ENCODE measurements at places on chromosomes 6 and 20. TPM values are rescaled to one million over a fixed set of nuclear protein-coding genes. Genes with fewer than 3 reads are reported as not detected.

The MOG gene
- total RNA-seq, result not detected

The RCAN2 gene
- total RNA-seq, result 0.05 TPM

The TNFAIP3 gene
- total RNA-seq, result 15.0 TPM

The IRF4 gene
- total RNA-seq, result 0.72 TPM

The NFATC2 gene
- 10.6 TPM for total RNA-seq

The DAAM2 gene
- total RNA-seq, result not detected

The DEFB132 gene
- 0.10 TPM for total RNA-seq

The ADGRG6 gene
- 259 TPM for total RNA-seq

The POPDC3 gene
- total RNA-seq, result 29.2 TPM

- H3K27ac ChIP-seq, result no peak overlapping the region
- no peak for DNase-seq
- H3K4me1 ChIP-seq, result no peaks in the 10 kb centered on the region
- H3K36me3 ChIP-seq, result no peaks in the 10 kb centered on the region
- H3K27me3 ChIP-seq, result no peaks in the 10 kb centered on the region
Observed at GRCh38 chr6:4636191-4636880, 139.9 kb upstream of the CDYL start.

DNA sequence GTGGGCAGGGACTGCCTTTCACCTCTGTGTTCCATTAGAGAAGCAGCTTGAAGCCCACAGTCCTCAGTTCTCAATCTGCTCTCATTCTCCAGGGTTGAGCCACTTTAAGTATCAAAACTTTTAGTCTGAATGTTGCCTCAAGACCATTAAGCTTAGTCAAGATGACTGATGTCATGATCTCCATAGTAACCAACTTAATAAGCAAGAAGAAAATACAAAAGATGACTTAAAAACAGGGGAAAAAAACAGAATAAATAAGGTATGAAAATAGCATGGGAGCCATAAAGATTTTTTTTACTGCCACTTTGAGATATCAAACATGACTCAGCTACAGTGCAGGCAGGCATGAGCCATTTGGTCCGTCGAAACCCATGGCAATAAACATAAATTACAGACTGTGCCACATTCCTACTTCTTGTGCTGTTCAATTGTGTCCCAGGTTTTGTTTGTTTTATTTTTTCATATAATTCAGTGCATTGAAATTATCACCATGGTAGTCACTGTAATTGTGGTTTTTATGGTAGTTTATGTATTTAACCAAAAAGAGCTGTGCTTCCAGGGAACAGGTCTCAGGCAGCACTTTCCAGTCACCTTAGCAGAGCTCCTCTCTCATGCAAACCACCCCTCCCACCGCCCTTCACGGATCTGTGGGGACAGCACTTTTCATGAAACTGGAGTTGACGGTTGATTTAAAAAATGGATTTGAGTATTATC, 156.5 kb upstream of the INSM1 start:
- no peaks in the 10 kb centered on the region for H3K36me3 ChIP-seq
- no peak overlapping the region for H3K4me3 ChIP-seq
- H3K27me3 ChIP-seq, result peaks cover 2% of the 10 kb centered on the region
- no peak for DNase-seq

DNA sequence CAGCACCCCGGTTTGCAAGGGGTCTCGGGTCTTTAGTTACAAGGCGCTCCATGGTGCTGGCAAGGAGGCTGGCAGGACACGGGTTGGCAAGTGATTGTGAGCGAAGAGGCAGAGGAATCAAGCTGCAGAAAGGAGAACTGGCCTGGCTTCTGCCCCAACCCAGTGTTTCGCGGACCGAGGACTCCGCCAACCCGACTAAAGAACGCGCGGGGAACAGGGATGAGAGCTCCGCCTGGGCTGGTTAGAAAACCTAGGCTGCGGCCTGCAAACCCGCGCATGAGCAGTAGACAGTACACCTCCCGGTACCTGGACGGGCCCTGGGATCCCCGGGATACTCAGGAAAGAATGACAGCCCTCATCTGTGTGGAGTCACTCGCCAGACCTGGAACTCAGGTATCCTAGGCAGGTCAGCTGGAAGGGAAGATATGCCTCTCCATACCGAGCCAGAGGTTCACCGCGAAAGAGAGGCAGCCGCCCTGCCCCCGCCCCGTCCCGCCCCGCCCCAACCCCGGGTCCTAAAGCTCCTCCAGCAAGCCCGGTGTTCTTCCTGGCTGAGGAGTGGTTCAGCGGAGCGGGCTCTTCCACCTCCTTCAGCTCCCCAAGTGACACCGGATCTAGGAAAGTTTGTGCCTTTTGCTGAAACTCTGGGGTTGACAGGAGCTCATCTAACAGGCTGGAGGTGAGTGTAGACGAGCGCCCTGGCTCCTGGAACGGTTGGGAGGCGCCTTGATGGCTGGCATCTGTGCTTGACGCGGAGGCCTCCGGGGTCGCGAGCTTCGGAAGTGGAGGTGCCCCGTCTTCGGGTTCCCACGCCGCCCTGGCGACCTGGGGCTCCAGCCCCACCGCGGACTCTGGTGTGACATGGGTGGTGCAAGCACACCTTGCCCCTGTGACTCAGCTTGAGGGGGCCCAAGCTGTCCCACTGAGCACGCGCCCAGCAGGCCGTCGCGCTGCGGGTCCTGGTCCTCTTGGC, 1847.3 kb upstream of the DEFB115 start:
- no peaks in the 10 kb centered on the region for H3K36me3 ChIP-seq
- no peak overlapping the region for H3K27ac ChIP-seq
- H3K4me3 ChIP-seq, result no peak overlapping the region
- no peaks in the 10 kb centered on the region for H3K4me1 ChIP-seq
- no peak for DNase-seq

DNA sequence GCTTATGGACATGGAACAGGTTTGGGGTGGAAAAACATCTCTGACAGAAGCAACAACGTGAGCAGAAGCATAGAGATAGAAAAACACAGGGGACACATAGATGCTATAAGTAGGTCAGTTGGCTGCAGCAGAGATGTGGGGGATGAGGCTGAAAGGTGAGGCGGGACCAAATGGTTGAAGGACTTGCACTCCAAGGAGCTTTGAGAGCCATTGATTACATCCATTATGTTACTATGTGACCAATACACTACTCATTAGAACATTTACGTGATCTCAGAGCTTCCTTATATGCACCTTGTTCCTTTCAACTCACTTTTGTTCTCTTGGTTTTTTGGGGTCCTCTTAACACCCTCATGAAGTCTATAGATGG, 47.9 kb upstream of the TTPAL start:
- H3K4me1 ChIP-seq, result no peaks in the 10 kb centered on the region
- H3K27ac ChIP-seq, result no peak overlapping the region
- no peaks in the 10 kb centered on the region for H3K36me3 ChIP-seq

DNA sequence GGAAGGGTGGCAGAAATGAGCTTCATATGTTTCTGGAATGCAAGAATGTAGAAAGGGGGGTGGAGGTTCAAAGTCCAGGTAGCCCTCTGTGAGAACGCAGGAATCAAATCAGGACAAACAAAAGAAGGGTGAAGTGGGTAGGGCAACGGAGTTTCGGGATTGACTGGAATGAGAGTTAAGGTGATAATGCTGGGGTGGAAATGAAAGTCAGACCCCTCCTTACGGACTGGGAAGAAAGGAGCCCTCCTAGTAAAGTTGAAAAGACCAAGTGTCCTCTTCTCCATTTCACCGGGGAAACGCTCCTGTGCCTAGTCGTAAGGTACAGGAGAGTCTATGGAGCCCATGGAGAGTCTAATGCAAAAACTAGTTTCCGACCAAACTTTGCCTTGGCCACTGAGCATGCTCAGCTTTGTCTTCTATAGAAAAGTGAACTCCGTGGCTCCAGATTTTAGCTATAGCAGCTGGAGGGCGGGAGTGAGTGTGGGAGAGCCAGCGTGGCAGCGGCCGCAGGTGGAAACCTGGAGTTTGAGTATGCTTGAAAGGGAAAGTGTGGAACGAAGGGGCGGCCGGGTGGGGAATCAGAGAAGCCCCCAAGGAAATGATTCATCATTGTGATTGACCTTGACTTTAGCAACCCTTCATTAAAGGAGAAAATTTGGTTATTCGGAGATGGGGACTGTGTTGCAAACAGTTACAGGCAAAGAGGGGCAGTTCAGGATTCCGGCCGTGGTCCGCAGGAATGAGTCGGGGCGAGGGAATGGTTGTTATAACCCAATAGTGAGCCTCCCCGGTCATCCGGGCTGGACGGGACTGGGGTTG, 1.3 kb upstream of the LRRC1 start:
- H3K27ac ChIP-seq, result peak overlapping the region; percentile 64
- peaks cover 19% of the 10 kb centered on the region for H3K4me1 ChIP-seq
- H3K27me3 ChIP-seq, result no peaks in the 10 kb centered on the region
- no peaks in the 10 kb centered on the region for H3K36me3 ChIP-seq
- peak overlapping the region; percentile 88 for H3K4me3 ChIP-seq

GRCh38 chr6:167579806-167580618, 246.7 kb upstream of the AFDN start:
- DNase-seq, result no peak
- H3K27me3 ChIP-seq, result no peaks in the 10 kb centered on the region
- H3K36me3 ChIP-seq, result no peaks in the 10 kb centered on the region
- no peak overlapping the region for H3K4me3 ChIP-seq

GRCh38 chr6:18207438-18207837, 52.2 kb downstream of the KDM1B start:
- no peaks in the 10 kb centered on the region for H3K4me1 ChIP-seq
- H3K4me3 ChIP-seq, result no peak overlapping the region
- H3K27me3 ChIP-seq, result no peaks in the 10 kb centered on the region
- H3K27ac ChIP-seq, result no peak overlapping the region
- no peaks in the 10 kb centered on the region for H3K36me3 ChIP-seq

- no peak overlapping the region for H3K4me3 ChIP-seq
- no peak for DNase-seq
- H3K36me3 ChIP-seq, result no peaks in the 10 kb centered on the region
- peaks cover 24% of the 10 kb centered on the region for H3K4me1 ChIP-seq
- peak overlapping the region; percentile 25 for H3K27ac ChIP-seq
Observed at GRCh38 chr20:36481380-36482043, 59.8 kb upstream of the MYL9 start.

- no peak for DNase-seq
- no peak overlapping the region for H3K27ac ChIP-seq
- no peaks in the 10 kb centered on the region for H3K27me3 ChIP-seq
- H3K4me1 ChIP-seq, result no peaks in the 10 kb centered on the region
- H3K4me3 ChIP-seq, result no peak overlapping the region
Observed at GRCh38 chr20:60091861-60092260, 133.6 kb downstream of the CDH26 start.

DNA sequence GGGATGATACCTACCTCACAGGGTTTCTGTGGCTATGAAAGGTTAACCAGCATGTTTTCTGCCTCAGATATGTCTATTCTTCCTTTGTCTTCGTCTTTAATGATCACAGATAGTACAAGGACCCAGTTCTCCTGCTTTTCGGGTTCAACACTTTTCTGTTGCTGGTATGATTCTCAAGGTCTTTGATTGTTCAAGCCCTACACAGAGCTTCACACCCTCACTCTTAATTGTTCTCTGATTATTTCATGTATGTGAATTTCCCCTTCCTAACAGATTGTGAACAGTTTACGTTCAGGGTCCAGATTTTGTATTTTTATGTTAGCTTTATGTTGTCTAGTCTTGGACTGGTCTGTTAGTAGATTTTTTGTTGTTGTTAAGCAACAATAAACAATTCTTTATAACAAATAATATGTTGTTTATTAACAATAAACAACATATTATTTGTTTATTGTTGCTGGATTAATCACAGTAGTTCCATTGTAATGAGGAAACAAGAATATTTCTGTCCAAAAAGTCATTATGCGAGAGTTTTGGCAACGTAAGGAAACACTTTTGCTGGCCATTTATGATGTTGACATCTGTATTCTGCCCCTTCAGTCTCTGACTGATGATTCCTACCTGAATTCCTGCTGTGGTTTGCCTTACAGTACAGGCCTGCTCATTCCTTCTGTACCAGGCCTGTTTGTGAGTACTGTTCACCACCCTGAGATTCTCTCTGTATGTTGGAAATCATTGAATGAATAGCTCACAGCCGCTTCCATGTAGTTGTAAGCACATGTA, 27.2 kb upstream of the TULP4 start:
- no peak overlapping the region for H3K4me3 ChIP-seq
- H3K27me3 ChIP-seq, result no peaks in the 10 kb centered on the region
- H3K36me3 ChIP-seq, result no peaks in the 10 kb centered on the region
- H3K27ac ChIP-seq, result no peak overlapping the region

DNA sequence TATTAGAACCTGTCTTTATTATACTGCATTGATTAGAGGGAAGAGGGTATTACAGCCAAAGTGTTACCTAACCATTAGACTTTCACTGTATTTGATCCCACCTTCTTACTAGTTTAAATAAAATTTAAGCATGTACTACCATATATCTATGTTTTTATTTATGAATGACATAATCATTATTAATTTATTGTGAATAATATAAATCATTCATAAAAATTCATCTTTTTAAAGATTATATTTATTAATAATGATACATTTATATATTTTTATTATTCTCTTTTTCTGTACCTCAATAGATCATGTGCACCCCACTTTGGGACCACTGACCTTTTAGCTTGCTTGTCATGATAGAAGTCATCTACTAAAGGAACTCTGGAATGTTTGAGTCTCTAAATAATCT, 223.5 kb upstream of the MARCKS start:
- H3K4me3 ChIP-seq, result no peak overlapping the region
- H3K27me3 ChIP-seq, result no peaks in the 10 kb centered on the region
- no peaks in the 10 kb centered on the region for H3K36me3 ChIP-seq
- DNase-seq, result no peak

DNA sequence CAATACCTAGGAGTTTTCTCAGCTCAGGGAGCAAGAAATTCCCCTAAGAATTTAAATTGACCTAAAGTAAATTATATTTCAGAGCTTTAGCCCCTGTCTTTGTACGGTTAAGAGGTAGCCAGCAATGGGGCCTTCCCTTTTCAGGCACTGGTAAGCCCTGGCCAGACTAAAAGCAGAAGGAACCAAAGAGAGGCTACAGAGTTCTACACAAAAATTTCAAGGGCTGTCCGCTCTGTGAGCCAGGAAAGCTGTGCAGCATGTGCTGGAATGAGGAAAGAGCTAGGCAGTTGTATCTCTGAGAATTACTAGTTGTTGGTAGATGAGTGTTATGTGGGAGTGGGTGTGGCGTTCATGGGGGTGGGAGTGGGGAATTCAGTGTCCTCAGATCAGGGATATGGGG, 96.3 kb upstream of the MAFB start:
- no peak for DNase-seq
- H3K27ac ChIP-seq, result no peak overlapping the region
- no peak overlapping the region for H3K4me3 ChIP-seq
- H3K27me3 ChIP-seq, result peaks cover 16% of the 10 kb centered on the region

- H3K4me1 ChIP-seq, result no peaks in the 10 kb centered on the region
- H3K27me3 ChIP-seq, result peaks cover 2% of the 10 kb centered on the region
- H3K27ac ChIP-seq, result no peak overlapping the region
- DNase-seq, result no peak
- no peak overlapping the region for H3K4me3 ChIP-seq
Observed at GRCh38 chr20:2593756-2594155, 57.4 kb downstream of the TMC2 start.

GRCh38 chr6:31352310-31352682, 4.7 kb downstream of the HLA-B start:
- H3K27ac ChIP-seq, result no peak overlapping the region
- H3K4me1 ChIP-seq, result 0 out of 2 replicates have a peak, but pooled peaks cover under 1% of the 10 kb centered on the region
- H3K4me3 ChIP-seq, result no peak overlapping the region
- no peaks in the 10 kb centered on the region for H3K36me3 ChIP-seq
- DNase-seq, result no peak

- H3K4me3 ChIP-seq, result no peak overlapping the region
- peaks cover 10% of the 10 kb centered on the region for H3K4me1 ChIP-seq
- H3K27ac ChIP-seq, result no peak overlapping the region
- DNase-seq, result no peak
Observed at GRCh38 chr6:37225350-37226169, 32.0 kb upstream of the TBC1D22B start.

GRCh38 chr6:42724825-42725224, 2.4 kb upstream of the PRPH2 start:
- H3K4me1 ChIP-seq, result peaks cover 4% of the 10 kb centered on the region
- H3K27ac ChIP-seq, result no peak overlapping the region
- H3K36me3 ChIP-seq, result no peaks in the 10 kb centered on the region
- H3K27me3 ChIP-seq, result no peaks in the 10 kb centered on the region
- H3K4me3 ChIP-seq, result no peak overlapping the region
